ENCODE measurements at places on chromosomes 16 and 17. TPM values are rescaled to one million over a fixed set of nuclear protein-coding genes. Genes with fewer than 3 reads are reported as not detected.
A peak's percentile ranks its signal among the peaks of the same experiment; 100 is the strongest.

DNA sequence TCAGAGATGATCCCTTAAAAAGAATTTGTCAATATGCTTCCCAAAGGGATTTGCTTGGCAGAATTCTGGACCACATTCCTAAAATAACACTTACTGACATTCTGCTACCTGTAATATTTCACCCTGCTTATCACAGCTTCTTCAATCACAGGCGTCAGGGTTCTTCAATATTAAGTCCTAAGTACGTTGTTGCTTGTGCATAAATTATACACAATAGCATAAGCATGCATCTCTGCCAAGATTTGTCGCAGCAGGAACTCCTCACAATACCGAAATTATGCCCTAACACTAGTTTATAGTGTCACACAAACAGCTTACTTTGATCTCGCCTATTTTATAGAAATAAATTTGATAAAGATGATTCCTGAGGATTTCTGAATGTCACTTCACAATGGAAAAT is 48.9 kb downstream of the UBE2G1 start:
- H3K4me1 ChIP-seq, result peaks cover 28% of the 10 kb centered on the region
- no peaks in the 10 kb centered on the region for H3K27me3 ChIP-seq
- DNase-seq, result no peak
- H3K27ac ChIP-seq, result no peak overlapping the region

- no peak overlapping the region for H3K4me3 ChIP-seq
- DNase-seq, result no peak
- no peaks in the 10 kb centered on the region for H3K36me3 ChIP-seq
- no peak overlapping the region for H3K27ac ChIP-seq
These were observed 5.1 kb downstream of the LLGL1 start for GRCh38 chr17:18230288-18231141.

GRCh38 chr16:19737306-19738038 is 19.4 kb downstream of the IQCK start:
- no peaks in the 10 kb centered on the region for H3K36me3 ChIP-seq
- H3K27me3 ChIP-seq, result no peaks in the 10 kb centered on the region
- no peak overlapping the region for H3K27ac ChIP-seq
- H3K4me3 ChIP-seq, result no peak overlapping the region
- no peak for DNase-seq

GRCh38 chr16:88681709-88682451 is 4.4 kb downstream of the SNAI3 start:
- no peak overlapping the region for H3K4me3 ChIP-seq
- peak overlapping the region; percentile 39 for H3K27ac ChIP-seq
- H3K27me3 ChIP-seq, result no peaks in the 10 kb centered on the region
- H3K36me3 ChIP-seq, result no peaks in the 10 kb centered on the region
- peak; percentile 53 for DNase-seq
- peaks cover 7% of the 10 kb centered on the region for H3K4me1 ChIP-seq

GRCh38 chr16:23288726-23289512 is 13.2 kb upstream of the SCNN1B start:
- H3K4me3 ChIP-seq, result no peak overlapping the region
- no peaks in the 10 kb centered on the region for H3K36me3 ChIP-seq
- no peaks in the 10 kb centered on the region for H3K4me1 ChIP-seq
- no peaks in the 10 kb centered on the region for H3K27me3 ChIP-seq

- no peaks in the 10 kb centered on the region for H3K36me3 ChIP-seq
- H3K4me3 ChIP-seq, result no peak overlapping the region
- H3K4me1 ChIP-seq, result no peaks in the 10 kb centered on the region
- H3K27me3 ChIP-seq, result no peaks in the 10 kb centered on the region
These were observed 7.8 kb downstream of the ABR start for GRCh38 chr17:1171953-1172352.

DNA sequence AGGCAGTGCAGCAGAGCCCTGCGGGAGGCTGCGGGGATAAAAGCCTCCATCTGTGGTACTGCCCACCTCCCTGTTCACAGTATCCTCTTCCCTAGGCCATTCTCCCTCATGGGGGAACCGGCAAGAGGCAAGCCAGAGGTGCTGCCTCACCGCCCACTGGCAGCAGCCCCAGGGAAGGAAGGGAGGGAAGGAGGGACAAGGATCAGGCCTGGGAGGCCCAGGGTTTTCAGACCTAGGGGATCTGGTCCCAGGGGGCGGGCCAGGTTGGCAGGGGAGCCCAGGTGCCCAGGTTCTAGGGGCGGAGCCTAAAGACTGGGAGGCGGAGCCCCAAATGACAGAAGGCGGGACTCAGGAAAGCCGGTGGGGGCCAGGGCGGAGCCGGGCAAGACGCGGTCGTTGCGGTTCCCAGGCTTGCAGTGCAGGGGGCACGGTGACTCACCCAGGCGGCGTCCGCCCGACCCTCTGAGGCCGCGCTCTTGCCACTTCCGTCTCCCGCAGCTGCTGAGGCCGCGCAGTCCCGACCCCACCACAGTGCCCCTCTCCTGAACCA is 3.0 kb upstream of the MTMR4 start:
- H3K27ac ChIP-seq, result peak overlapping the region; percentile 100
- H3K27me3 ChIP-seq, result no peaks in the 10 kb centered on the region
- no peaks in the 10 kb centered on the region for H3K36me3 ChIP-seq
- H3K4me1 ChIP-seq, result no peaks in the 10 kb centered on the region
- peak overlapping the region; percentile 51 for H3K4me3 ChIP-seq

DNA sequence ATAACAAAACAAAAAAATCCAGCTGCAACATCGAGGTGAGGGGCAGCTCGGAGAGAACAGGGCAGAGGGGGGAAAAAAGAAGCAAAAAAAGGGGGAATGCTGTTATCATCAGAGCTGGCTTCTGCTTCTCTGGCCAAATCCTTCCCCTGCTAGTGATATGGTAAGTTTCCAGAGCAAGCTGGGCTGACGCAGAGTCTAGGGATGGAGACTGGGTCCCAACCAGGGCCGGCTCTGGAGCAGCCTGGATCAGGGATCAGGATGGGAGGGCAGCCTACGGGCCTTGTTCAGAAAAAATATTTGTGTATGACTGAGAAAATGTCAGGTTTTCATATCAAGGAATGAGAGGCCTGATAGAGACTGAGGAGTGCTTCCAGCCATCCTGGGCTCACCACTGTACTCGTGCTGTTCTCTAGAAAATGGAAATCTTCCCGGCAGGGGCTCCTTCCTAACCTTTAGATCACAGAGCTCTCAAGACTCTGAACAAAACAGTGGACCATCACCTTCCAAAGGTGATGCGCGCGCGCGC is 726 bp upstream of the C1QTNF1 start:
- H3K27me3 ChIP-seq, result no peaks in the 10 kb centered on the region
- H3K27ac ChIP-seq, result peak overlapping the region; percentile 58
- no peak for DNase-seq
- peaks cover 9% of the 10 kb centered on the region for H3K4me1 ChIP-seq

- peaks cover 24% of the 10 kb centered on the region for H3K36me3 ChIP-seq
- DNase-seq, result peak; percentile 51
- no peaks in the 10 kb centered on the region for H3K27me3 ChIP-seq
- H3K4me1 ChIP-seq, result no peaks in the 10 kb centered on the region
- peak overlapping the region; percentile 23 for H3K27ac ChIP-seq
These were observed 11.5 kb downstream of the FLII start for GRCh38 chr17:18246880-18247612.

- no peaks in the 10 kb centered on the region for H3K27me3 ChIP-seq
- H3K27ac ChIP-seq, result no peak overlapping the region
- no peak for DNase-seq
- no peaks in the 10 kb centered on the region for H3K4me1 ChIP-seq
These were observed 11.4 kb upstream of the FADS6 start for GRCh38 chr17:74904687-74905409.

- no peak overlapping the region for H3K27ac ChIP-seq
- H3K4me3 ChIP-seq, result no peak overlapping the region
- no peaks in the 10 kb centered on the region for H3K27me3 ChIP-seq
- no peak for DNase-seq
- no peaks in the 10 kb centered on the region for H3K36me3 ChIP-seq
These were observed 20.4 kb downstream of the COTL1 start for GRCh38 chr16:84597528-84597896.

GRCh38 chr17:18326039-18326438 is 10.9 kb downstream of the SMCR8 start:
- H3K27me3 ChIP-seq, result no peaks in the 10 kb centered on the region
- DNase-seq, result no peak
- H3K36me3 ChIP-seq, result peaks cover 3% of the 10 kb centered on the region
- H3K4me3 ChIP-seq, result no peak overlapping the region

- no peaks in the 10 kb centered on the region for H3K36me3 ChIP-seq
- no peak for DNase-seq
- no peaks in the 10 kb centered on the region for H3K27me3 ChIP-seq
- H3K4me3 ChIP-seq, result no peak overlapping the region
- H3K27ac ChIP-seq, result no peak overlapping the region
- no peaks in the 10 kb centered on the region for H3K4me1 ChIP-seq
These were observed 310.5 kb upstream of the IRX5 start for GRCh38 chr16:54620197-54620596.

- no peaks in the 10 kb centered on the region for H3K36me3 ChIP-seq
- no peak for DNase-seq
- H3K27me3 ChIP-seq, result no peaks in the 10 kb centered on the region
- H3K4me3 ChIP-seq, result no peak overlapping the region
- H3K4me1 ChIP-seq, result no peaks in the 10 kb centered on the region
These were observed 74.0 kb upstream of the SIAH1 start for GRCh38 chr16:48459167-48459566.

GRCh38 chr17:1865252-1866037 is 35.6 kb downstream of the RPA1 start:
- DNase-seq, result peak; percentile 41
- no peak overlapping the region for H3K4me3 ChIP-seq
- no peaks in the 10 kb centered on the region for H3K4me1 ChIP-seq
- H3K36me3 ChIP-seq, result no peaks in the 10 kb centered on the region
- no peak overlapping the region for H3K27ac ChIP-seq

GRCh38 chr16:27863377-27863776 is 200.1 kb downstream of the GSG1L start:
- no peak overlapping the region for H3K4me3 ChIP-seq
- DNase-seq, result no peak
- H3K4me1 ChIP-seq, result no peaks in the 10 kb centered on the region

- no peak overlapping the region for H3K27ac ChIP-seq
- no peaks in the 10 kb centered on the region for H3K36me3 ChIP-seq
- no peak overlapping the region for H3K4me3 ChIP-seq
- no peaks in the 10 kb centered on the region for H3K27me3 ChIP-seq
- H3K4me1 ChIP-seq, result no peaks in the 10 kb centered on the region
- DNase-seq, result no peak
These were observed 137.7 kb upstream of the CRHR1 start for GRCh38 chr17:45646288-45646988.

GRCh38 chr17:57999496-58000017 is 7.5 kb downstream of the SRSF1 start:
- H3K4me1 ChIP-seq, result peaks cover 13% of the 10 kb centered on the region
- H3K36me3 ChIP-seq, result peaks cover 4% of the 10 kb centered on the region
- DNase-seq, result no peak
- H3K27ac ChIP-seq, result no peak overlapping the region
- no peak overlapping the region for H3K4me3 ChIP-seq
- H3K27me3 ChIP-seq, result no peaks in the 10 kb centered on the region

- no peaks in the 10 kb centered on the region for H3K36me3 ChIP-seq
- DNase-seq, result no peak
- no peak overlapping the region for H3K27ac ChIP-seq
- no peak overlapping the region for H3K4me3 ChIP-seq
- peaks cover 8% of the 10 kb centered on the region for H3K4me1 ChIP-seq
These were observed 17.0 kb upstream of the RFFL start for GRCh38 chr17:35080536-35080935.

DNA sequence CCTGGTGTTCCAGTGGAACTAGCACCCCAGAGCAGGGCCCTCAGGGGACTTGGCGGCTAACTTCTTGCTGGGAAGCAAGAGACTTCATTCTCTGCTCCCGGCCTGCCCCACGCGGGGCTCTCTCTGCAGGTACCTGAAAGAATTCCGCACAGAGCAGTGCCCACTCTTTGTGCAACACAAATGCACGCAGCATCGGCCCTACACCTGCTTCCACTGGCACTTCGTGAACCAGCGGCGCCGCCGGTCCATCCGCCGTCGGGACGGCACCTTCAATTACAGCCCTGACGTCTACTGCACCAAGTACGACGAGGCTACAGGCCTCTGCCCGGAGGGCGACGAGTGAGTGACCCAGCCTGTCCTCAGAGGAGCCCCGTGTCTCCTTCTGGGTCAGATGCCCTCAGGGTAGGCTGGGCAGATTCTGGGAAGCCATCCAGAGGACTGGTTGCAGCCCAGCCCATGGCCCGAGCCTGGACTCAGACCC is 25.1 kb downstream of the UNK start:
- no peak overlapping the region for H3K27ac ChIP-seq
- DNase-seq, result peak; percentile 12
- H3K36me3 ChIP-seq, result peaks cover 23% of the 10 kb centered on the region
- H3K27me3 ChIP-seq, result no peaks in the 10 kb centered on the region

DNA sequence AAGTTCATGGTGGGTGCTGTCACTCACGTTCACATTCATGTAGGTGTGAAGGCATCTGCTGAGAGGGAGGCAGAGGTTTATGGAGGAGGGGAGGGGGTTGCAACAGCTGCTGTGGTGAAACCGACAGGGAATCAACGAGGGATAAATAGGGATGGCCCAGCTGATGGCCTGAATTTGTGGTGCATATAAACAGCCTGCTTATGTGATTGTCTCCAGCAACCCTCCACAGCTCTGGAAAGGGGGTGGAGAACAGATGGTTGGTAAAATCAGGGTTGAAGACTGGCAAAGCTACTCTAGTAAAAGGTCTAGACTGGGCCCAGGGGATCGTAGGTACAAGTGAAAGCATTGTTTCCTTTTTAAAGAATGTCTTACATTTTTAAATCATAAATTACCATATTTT is 53.7 kb downstream of the IQCK start:
- no peak overlapping the region for H3K27ac ChIP-seq
- no peak for DNase-seq
- H3K27me3 ChIP-seq, result no peaks in the 10 kb centered on the region

DNA sequence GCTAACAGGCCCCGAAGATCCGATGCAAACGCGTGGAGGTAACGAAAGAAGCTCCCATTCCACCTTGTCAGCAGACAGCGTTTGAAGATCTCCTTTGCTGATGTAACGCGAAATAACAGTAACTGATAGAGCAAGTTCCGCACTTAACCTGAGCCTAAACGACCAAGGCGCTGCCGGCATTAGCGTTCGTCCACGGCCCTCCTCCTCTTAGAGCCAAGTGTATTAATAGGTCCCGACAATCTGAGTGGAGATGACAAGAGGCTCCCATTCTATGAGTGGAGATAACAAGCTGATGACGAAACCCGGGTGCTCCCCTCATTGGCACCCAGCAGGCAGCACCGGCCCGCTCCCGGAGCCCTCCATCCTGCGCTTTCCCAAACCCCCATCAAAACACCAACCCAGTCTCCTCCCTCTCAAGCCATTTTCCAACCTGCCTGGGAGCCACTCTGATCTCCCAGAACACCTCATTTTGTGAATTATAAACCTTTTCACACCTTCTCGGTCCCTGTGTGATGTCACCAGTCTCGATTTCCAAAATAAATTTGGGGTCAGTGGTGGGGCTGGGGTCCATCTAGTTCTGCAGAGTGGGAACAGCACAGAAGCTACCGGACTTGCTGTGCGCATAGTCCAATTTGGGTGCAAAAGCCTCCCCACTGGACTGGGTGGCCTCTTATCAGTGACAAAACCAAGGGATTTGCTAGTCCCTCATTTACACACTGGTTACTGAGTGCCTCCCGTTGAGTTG is 35.4 kb upstream of the ARL4D start:
- no peak overlapping the region for H3K4me3 ChIP-seq
- H3K27ac ChIP-seq, result no peak overlapping the region
- no peak for DNase-seq

The ZNF624 gene
- polyA plus RNA-seq, result 1.2 TPM

The ETV4 gene
- polyA plus RNA-seq, result 16.4 TPM

The C17orf67 gene
- polyA plus RNA-seq, result 9.6 TPM

The TOX3 gene
- 1.1 TPM for polyA plus RNA-seq

The MYH8 gene
- not detected for polyA plus RNA-seq

The ADCY9 gene
- polyA plus RNA-seq, result 10.4 TPM

The NPIPA5 gene
- polyA plus RNA-seq, result 57.9 TPM

The ABCC11 gene
- 0.11 TPM for polyA plus RNA-seq

The KCNAB3 gene
- 8.1 TPM for polyA plus RNA-seq

The ANKRD13B gene
- 5.8 TPM for polyA plus RNA-seq

All from pancreas (tissue), 10 donors.